ENCODE measurements at places on chromosomes 5 and 9.

DNA sequence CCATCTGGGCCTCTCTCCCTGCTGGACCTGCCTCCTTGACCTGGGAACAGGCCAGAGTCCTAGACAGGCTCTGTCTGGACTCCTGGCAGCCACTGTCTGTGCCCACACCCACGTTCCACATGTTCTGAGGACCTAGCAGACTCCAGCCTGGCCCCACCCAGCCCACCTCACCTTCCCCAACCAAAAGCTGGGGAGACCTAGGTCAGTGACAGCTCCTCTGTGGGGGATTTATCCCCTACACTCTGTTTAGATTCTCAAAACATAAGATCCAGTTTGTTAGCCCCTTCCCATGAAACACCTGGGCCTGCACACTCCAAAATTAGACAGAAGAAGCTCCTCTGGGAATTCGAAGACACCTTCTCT, 59.8 kb upstream of the ADAMTS2 start:
- no peak for DNase-seq

DNA sequence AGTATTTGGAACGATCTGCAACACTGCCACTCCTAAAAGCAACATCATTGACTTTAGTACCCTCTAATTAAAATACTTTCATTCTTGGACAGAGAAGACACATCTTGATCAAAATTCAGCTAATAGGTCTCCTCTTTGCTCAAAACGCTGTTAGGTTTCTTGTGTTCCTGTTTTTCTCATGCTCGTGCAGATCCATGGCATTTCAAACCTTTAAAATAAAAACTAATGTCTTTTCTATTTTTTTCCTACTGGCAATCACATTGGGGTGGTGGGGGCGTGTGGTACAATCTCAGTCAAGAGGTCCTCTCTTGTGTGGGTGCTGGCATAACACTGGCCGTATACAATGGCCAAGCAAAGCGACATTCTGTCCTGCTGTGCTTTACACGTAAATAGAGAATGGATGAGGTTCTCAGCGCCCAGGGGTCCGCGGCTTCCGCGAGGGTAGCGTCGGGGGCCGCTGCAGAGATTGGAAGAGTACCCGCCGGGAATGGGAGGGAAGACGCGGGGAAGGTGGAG, 315 bp upstream of the GPR150 start:
- no peak for DNase-seq

- no peak for DNase-seq
Observed at GRCh38 chr5:174352681-174353080, 307.2 kb downstream of the NSG2 start.

GRCh38 chr9:2876726-2877125, 32.8 kb upstream of the PUM3 start:
- DNase-seq, result no peak

DNA sequence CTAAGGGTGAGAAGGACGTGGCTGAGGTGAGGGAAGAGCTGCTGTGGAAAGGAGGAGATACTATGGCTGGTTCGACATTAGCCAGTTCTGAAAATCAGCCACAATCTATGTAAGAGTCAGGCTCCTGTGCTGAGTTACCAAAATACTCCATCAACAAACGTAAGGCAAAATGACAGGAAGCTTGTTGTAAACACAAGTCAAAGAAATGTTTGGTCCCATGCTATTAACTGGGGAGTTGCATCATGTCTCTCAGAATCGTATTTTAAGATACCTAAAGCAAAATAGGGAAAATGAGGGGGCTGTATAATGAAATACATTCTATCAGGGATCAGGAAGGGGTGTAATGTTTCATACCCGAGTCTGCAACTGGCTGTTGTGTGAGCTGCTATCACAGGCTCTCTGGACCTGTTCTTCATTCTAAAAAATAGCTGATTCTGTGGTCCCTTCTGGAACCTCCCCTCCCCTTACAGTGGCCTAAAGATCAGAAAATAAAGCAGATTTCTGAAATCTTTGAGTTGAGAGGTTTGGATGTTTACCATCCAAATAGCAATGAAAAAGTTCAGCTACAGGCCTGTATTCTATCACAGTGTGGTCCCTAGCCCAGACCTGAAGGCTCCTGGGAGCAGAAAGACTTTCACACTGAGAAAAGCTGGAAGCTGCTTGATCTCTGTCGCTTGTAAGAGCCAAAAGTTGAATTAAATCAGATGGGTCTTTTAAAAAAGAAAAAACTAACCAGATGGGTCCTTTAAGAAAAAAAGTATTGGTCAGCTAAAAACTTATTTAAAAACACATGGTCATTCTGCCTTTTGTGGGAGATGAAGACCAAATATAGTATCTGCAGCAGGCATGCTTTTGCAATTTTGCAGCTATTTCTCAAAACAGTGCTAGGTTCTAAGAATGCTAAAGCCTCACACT, 97.8 kb upstream of the SMC5 start:
- no peak for DNase-seq

- DNase-seq, result no peak
Observed at GRCh38 chr9:105246656-105247173, 2.3 kb downstream of the SLC44A1 start.

DNA sequence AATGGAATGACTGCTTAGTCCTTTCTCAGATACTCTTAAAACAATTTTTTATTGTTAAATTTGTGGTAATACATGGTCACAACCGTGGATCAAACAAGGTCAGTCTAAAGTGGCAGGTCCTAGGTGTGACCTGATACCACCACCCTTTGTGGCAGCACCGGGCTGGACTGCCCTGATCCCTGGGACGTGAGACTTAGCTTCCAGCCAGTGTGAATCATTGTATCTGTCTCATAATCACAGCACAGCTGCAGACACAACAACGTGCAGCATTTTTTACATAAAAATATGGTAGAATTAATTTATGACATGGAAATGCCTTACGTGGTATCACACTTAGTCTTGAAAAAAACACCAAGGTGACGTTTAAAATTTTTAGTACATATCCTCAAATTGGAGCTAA, 7.8 kb downstream of the TOR1B start:
- DNase-seq, result no peak

DNA sequence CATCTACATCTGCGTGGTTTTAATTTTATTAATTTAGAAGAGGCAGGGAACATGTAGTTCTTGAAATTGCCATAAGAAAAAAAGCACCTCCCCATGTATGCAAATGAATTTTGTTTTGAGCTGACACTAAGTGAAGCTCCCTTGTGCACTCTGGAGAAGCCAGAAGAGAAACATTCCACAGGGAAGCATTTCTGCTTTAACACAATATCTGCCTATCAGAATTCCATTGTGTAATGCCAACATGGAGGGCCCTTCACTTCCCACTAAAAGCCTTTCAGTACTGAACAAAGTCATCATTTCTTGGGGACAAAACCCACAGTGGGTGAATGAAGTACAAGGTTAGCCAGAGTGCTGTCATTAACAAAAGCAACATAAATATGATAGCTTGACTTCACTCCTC, 59.7 kb downstream of the PRELID2 start:
- DNase-seq, result no peak

- DNase-seq, result no peak
Observed at GRCh38 chr5:157130925-157131324, 11.7 kb downstream of the MED7 start.

- DNase-seq, result no peak
Observed at GRCh38 chr9:82820186-82820585, 242.8 kb downstream of the RASEF start.

DNA sequence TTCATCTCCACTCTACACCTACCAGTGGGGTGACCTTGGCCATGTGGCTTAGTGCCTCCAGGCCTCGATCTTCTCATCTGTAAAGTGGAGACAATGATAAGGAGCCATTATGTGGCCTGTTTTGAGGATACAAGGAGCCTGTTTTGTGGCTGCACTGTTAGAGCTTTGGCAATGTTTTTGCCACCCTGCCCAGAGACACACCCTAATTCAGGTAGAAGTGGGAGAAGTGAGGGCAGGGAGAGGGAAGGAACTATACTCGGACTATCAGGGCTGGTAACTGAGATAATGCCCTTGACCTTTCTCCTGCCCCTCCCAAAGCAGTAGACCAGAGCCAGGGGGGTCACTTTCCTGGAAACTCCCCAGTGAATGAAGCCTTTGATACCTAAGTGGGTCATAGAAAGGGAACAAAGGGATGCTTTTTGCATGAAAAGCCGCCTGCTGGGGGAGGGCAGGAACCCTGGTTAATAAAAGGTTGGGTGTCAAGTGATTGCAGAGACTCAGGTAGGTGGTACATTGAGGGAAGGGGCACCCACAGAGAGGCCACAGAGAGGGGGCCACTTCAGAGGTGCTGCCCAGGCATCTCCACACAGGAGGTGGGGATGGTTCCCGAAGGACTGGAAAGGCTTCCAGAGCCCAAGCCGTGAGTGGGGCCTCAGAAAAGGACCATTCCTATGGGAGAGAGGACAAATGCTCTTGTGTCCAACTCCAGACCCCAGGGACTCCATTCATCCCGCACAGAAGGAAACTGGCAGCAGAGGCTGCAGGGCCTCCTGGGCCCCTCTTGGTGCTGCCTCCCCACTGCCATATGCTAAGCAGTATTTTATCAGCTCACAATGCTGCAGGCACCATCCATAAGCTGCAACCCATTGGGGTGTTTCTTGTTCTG, 42.3 kb upstream of the VDAC1 start:
- DNase-seq, result no peak

Measured in activated naive CD8-positive, alpha-beta T cell treated with anti-CD3 and anti-CD28 coated beads, Interleukin-2, amount 50 U/mL, for 24 hours (primary cell).